Kidney epithelial cell (primary cell): ENCODE measurements at places on chromosomes 1 and 21. TPM values are rescaled to one million over a fixed set of nuclear protein-coding genes. Genes with fewer than 3 reads are reported as not detected.

GRCh38 chr21:42983103-42983502, 8.7 kb downstream of the PKNOX1 start:
- DNase-seq, result no peak

GRCh38 chr1:109640285-109640865, 15.5 kb upstream of the GSTM4 start:
- DNase-seq, result no peak

DNA sequence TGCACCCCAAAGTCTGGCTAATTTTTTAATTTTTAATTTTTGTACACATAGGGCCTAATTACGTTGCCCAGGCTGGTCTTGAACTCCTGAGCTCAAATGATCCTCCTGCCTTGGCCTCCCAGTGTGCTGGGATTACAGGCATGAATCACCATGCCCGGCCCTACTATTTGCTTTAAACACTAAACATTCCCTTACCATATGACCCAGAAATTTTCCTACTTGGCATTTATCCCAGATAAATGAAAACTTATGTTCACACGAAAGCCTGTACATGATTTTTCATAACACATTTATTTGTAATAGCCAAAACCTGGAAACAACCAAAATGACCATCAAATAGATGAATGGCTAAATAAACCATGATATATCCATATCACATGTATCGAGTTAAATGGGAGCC, 35.8 kb downstream of the NDUFS5 start:
- no peak for DNase-seq

DNA sequence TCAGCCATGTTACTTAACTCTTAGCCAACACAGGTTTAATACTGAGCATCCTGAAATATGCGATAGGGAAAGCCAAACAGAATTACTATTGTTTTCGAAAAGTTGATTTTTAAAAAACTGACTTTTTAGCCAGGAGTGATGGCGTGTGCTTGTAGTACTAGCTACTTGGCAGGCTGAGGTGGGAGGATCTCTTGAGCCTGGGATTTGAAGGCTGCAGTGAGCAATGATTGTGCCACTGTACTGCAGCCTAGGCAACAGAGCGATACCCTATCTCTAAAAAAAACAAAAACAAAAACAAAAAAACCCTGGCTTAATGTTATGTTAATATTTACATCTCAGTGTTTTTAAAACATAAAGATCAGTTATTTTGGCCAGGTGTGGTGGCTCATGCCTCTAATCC, 16.7 kb downstream of the NMNAT1 start:
- DNase-seq, result no peak

DNA sequence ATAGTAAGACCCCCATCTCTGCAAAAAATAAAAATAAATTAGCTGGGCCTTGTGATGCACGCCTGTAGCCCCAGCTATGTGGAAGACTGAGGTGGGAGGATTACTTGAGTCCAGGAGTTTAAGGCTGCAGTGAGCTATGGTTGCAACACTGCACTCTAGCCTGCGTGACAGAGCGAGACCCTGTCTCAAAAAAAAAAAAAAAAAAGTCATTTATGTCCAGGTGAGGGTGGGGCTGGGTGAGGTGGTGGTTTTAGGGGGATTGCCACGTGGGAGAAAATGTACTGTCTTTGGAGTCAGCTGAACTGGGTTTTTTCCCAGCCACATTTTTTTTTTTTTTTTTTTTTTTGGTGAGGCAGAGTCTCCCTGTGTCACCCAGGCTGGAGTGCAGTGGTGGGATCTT, 6.7 kb downstream of the PIK3CD start:
- DNase-seq, result no peak

DNA sequence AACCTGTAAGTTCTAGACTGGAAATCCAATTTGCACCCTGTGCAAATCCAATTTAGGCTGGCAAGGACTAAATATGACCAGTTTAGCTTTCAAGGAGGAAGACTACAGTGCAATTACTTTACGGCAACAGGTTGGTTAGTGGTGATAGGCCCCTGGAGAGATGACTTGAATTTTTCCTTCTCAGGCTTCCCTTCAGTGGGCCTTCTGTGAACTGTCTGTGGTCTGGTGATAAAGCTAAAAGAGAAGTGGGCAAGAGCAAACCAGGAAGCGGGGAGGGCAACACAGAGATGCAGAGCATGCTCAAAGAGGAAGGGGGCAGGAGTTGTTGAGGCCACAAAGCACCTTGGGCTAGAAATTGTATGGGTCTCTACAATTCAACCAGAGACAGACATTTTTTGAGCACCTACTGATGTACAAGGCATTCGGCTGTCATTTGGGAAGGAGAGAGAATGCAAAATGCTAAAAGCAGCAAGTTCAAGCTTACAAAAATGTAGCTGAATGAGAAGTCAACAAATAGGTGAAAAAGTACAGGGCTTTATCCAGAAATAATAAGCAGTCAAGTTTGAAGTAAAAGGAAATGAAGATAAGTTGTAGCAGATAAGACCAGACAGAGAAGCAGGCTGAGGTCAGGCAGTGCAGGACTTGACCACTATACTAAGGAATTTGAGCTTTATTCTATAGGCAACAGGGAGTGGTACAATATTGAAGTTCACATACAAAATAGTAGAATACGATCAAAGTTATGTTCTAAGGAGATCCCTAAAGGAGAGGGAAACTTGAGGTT, 23.9 kb downstream of the INPP5B start:
- no peak for DNase-seq

GRCh38 chr1:94579876-94580294, 38.3 kb upstream of the F3 start:
- DNase-seq, result peak; percentile 80

- no peak for DNase-seq
Measured at GRCh38 chr1:190578017-190578416, 100.4 kb upstream of the BRINP3 start.

DNA sequence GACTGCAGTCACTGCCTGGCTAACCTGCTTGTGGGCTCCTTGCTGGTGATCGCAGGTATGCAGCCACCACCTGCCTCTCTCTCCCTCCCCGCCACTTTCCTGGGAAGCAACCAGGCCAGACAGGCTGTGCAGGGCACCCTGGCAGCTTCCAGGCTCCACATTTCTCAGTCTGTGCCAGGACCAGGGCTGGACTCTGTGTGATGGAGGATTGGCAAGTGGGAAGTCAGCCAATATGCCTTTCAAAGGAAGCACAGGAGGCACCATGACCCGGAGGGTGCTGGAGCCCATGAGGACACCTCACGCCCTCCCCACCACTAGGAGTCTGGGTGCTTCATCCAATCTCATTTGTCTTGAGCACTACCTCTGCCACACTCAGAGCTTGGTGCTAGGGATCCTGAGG, 15.8 kb upstream of the DISP3 start:
- DNase-seq, result no peak

DNA sequence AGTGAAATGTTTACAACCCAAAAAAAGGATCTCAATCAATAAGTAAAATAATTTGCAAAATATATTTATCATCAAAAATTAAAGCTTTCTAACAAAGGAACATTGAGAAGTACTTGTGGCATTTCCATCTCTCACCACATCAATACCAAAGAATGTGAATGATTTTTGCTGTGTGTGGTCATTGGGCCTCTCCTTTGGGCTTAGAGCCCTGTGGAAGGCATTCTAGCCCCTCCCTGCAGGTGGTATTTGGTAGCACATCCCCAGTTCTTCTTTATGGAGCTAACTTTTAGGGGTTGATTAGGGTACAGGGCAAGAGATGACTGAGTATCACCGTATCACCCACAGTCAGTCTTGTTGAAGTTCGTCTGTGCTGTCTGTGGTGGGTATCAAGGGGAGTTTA, 294.1 kb upstream of the SGIP1 start:
- no peak for DNase-seq

DNA sequence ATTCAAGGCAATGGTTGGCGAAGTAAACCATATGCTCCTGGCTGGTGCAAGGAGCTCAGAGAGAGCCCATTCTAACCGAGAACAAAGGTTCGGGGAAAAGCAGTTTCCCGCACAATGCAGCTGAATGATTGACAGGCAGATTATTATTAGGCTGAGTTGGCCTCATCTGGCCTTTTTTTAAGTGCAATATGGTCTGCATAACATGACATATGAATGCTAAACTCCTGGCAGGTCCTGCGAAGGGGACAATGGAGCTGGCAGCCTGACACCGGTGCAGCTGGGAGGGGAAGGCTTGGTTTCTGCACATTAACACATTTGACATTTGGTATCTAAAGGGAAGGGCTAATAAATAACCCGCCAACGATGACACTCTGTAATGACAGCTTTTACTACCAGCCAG, 92.0 kb downstream of the MIS18A start:
- DNase-seq, result no peak

- DNase-seq, result no peak
Measured at GRCh38 chr1:32755810-32756159, 53.2 kb upstream of the SYNC start.

GRCh38 chr1:158149577-158150269, 31.0 kb upstream of the CD1D start:
- peak; percentile 82 for DNase-seq

DNA sequence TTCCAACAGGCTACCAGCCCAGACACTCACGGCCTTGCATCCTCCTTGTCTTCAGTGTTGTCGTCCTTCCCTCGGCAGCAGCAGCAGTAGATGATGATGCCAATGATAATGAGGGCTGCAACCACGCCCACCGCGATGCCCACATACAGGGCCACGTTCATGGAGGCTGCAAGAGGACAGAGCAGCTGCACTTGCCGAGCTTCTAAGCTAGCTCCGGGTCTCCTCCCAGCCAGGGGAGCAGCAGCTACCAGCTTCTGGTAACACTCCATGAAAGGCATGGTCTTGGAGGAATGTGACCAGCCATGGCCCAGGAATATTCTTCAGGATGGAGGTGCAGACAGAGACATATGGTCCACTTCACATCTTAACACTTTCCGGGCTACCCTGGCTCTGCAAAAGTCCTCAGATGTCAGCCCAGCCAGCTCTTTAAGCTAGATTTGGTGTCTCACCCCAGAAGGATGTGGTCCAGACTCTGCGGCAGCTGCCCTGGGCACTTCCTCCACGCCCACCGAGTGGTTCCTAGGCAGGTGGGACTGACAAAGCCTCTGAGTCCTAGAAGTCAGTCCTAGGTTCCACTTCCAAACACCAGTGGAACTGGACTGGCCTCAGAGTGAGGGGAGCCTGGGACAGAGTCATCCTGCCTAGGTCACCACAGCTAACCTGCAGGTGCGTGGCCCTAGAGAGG, 35.1 kb downstream of the GPA33 start:
- no peak for DNase-seq

- DNase-seq, result no peak
Measured at GRCh38 chr21:44767834-44768831, 33.5 kb downstream of the UBE2G2 start.

GRCh38 chr1:34591751-34592629, 162.9 kb upstream of the GJB5 start:
- no peak for DNase-seq

DNA sequence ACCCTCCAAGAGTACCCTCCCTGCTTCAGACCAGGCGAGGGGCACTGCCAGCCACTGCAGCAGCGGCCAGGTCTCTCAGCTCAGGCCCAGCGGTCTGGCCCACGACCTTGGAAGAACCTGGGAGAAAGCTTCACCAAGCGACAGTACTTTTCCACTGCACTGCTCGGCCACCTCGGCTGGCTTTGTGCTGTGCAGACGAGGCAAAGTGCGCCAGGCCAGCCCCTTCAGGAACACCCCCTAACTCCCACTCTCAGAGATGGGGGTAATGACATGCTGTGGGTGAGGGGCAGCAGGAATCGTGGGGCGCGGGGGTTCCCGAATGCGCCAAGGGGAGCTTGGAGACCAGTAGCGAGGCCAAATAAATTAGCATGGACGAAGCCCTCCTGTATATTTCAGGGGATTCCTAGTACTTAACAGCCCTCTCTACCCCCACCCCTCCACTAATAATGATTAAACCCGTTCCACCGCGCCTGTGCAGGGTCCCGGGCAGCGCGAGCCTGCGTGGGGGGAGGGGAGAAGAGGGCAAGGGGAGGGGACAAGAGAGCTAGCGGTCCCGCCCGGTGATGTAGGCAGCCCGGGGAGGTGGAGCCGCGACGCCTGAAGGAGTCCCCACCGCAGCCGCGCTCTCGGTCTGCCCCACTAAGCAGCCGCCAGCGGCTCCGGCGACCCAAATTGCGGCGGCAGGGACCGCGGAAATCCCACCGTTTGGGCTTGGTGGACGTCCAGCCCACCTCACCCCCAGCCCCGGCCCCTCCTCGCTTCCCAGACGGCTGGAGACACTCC, at the start of gene FAM43B:
TSS of gene FAM43B (plus strand) at position 629 of the 783 bp plus-strand sequence. CDS start 401 bp downstream, outside the sequence.
- peak; percentile 21 for DNase-seq

DNA sequence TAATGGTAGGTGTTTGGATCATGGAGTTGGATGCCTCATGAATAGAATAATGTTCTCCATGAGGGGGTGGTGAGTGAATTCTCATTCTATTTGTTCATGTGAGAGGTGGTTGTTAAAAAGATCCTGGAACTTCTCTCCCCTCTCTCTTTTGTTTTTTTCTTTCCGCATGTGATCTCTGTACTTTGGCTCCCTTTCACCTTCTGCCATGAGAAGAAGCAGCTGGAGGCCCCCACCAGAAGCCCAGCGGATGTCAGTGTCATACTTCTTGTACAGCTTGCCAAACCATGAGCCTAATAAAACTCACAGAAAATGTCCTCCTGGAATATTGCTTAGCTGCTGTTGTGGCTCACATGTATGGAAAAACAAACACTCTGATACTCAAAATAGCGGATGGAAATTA, 1212.3 kb upstream of the NCAM2 start:
- DNase-seq, result no peak

GRCh38 chr21:44454058-44454457, 1.3 kb upstream of the LRRC3 start:
- DNase-seq, result no peak

Gene VASH2
- 2.9 and 9.7 TPM in 2 replicates for total RNA-seq

Gene NUDT4B
- total RNA-seq, result 25.3 and 30.9 TPM in 2 replicates

Gene SLC9C2
- not detected in 2 replicates for total RNA-seq

Gene OR2C3
- total RNA-seq, result 0.04 and 0.07 TPM in 2 replicates

Gene PTPN14
- total RNA-seq, result 30.7 and 37.4 TPM in 2 replicates

Gene DNAH14
- 30.8 and 32.6 TPM in 2 replicates for total RNA-seq

Gene DPT
- not detected in 2 replicates for total RNA-seq

Gene LCE1B
- not detected in 2 replicates for total RNA-seq

Gene MYBPH
- total RNA-seq, result not detected in 2 replicates

Gene CD84
- not detected in 2 replicates for total RNA-seq

Gene B3GALT2
- total RNA-seq, result not detected in 2 replicates

Gene SLAMF9
- total RNA-seq, result not detected in 2 replicates
